ENCODE measurements at places on chromosomes 5 and 9.

GRCh38 chr5:81749561-81750307 lies 1.2 kb downstream of the SSBP2 start:
- no peak for DNase-seq

DNA sequence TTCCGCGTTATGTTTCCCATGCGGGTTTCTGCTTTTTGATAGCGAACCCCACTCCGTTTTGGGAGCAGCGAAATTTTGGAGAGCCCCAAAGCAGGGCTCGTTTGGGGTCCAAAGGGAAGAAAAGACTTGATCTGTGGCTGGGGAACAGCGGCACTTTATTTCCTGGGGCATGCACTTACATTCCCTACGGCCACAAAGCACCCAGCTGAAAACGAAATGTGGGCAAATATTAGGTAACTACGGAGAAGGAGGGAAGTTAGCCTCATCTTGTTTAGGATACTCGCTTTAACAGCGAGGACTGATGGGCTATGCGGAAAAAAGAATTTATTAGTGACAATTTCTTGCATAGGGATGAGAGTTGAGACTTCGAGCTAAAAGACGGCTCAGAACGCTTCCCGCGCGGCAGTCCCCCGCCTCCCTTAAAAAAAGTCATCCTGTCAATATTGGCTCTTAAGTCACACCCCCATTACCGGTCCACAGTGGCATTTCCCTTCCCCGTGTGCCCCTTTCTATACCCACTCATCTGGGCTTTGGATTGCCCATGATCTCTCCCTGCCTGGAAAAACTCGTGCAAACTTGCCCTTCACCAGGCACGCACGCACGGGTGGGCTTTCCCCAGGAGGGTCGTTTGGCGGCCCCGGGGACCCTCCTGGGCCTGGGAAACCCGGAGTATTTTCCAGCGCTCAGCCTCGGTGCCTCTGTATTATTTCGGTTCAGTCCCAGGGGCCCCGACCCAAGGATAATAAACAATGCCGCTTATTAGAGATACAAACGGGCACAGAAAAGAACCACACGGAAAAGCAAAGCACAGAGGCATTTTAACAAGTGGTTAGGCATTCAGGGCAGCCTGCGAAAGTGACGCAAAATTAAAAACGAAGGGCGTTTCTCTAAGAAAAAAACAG lies 35.8 kb upstream of the NFIB start:
- no peak for DNase-seq

- peak; percentile 50 for DNase-seq
Measured at GRCh38 chr9:85178474-85178873, 508.9 kb downstream of the NTRK2 start.

DNA sequence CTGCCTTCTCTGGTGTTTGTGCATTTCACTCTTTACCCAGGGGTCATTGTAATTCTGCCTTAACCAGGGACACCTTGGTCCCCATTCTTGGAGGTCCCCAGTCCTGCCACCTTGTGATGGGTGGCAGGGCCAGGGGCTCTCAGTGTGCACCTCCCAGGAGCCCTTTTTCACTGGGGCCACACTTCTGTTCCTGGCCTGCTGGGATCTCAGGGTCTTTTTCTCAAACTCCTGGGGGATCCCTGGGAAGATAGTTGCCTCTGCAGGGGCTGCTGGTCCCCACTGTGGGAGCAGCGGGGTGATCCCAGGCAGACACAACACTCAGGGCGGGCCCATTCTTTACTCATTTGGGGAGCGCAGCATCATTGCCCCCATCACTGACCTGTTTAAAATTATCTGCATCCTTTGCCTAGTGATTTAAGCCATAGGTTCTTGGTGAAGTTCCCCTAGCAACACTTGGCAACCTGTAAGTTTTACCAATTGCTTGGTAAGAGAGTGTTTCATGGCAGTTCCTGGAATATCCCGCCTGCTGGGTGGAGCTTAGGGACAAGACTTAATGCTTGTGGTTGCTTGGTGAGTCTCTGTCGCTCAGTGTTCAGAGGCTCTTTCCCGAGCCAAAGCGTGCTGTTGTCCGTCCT lies 15.7 kb downstream of the PHF2 start:
- DNase-seq, result no peak

- no peak for DNase-seq
Measured at GRCh38 chr9:90958328-90958727, 156.7 kb downstream of the SYK start.

DNA sequence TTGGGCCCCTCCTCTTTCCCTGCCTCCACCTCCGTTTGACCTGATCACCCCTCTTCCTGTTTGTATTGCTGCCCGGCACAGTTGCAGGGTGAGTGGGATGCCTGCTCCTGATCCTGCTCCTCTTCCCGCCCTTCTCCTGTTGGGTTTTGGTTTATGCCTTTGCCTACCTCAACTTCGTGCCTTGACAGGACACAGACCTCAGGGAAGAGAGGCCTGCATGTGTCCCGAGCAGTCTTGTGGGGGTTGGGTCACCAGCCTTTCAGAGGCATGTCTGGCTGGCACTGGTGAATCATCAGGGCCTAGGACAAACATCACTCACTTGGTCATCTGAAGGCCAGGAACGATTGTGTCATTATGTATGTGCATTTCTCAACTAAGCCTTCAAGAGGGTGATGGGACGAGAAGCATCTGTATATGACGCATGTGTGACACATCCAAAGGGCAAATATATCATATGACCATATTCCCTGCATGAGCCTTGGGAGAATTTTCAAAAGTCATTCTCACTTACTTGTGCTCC lies 56.9 kb downstream of the NPR3 start:
- no peak for DNase-seq

GRCh38 chr5:905139-905642 lies 12.5 kb downstream of the TRIP13 start:
- DNase-seq, result no peak

DNA sequence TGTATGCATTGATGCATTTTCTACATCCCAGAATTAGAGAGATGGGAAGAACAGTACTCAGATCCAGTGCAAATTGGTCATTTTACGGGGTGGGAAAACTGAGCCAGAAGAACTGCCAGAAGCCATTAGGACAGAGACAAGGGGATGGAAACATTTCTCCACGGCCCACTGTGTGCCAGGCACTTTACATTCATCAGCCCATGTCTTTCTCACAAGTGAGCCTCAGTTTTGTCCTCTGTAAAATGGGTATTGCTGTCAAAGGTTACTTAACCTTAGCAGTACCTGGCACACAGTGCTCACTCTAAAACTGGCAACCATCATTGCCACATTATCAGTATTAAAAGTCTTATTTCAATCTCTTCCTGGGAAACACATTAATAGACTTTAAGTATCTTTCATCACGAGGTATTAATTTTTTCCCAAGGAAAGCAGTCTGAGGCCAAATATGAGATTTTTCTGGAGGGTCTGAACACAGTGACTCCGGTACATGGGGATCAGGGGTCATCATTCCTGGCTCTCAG lies 5.2 kb downstream of the DUSP1 start:
- no peak for DNase-seq

- DNase-seq, result no peak
Measured at GRCh38 chr9:32393911-32394310, 9.5 kb downstream of the ACO1 start.

DNA sequence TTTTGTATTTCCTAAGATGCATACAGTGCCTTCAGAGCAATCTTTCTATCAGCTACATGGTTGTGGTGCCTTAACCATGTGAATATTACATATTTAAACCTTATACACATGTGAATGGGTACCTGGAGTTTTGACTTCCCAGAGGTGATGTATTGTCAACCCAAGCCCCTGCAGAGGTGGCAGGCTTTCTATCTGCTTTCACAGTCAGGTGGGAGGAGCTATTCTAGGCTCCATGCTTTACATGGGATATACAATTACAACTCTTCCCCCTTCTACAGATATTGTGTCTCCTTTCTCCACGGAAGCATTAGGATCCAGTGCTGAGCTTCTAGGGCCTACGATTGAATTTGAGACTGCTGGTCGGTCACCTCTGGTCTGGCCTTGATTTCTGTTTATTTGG lies 89.8 kb upstream of the TUT7 start:
- no peak for DNase-seq

DNA sequence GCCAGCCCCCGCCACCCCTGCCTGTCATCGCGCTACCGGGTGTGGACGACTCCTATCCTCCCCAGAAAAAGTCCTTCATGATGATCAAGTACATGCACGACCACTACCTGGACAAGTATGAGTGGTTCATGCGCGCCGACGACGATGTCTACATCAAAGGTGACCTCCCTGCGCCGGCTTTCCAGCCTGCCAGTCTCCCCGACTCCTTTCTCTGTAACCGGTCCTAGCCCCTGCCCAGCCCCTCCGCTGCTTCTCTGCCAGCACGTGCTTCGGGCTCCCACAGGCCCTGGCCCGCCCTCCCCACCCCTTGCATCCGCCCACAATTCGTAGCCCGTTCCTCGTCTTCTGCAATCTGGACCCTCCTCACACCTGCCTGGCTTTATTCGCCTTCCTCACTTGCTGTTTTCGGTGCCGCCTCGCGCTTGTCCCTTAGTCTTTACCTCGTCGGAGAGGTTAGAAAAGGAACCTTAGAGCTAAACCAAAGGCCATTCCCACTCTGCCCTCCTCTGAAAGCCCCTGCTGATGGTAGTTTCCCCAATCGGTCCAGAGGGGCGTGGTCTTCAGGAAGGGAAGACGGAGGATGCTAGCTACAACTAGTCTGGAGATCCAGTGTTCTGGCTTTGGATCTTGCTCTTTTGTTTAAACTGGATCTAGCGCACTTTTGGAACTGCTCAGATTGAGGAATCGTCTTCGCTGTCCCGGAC lies 1.4 kb downstream of the CHSY3 start:
- DNase-seq, result no peak

DNA sequence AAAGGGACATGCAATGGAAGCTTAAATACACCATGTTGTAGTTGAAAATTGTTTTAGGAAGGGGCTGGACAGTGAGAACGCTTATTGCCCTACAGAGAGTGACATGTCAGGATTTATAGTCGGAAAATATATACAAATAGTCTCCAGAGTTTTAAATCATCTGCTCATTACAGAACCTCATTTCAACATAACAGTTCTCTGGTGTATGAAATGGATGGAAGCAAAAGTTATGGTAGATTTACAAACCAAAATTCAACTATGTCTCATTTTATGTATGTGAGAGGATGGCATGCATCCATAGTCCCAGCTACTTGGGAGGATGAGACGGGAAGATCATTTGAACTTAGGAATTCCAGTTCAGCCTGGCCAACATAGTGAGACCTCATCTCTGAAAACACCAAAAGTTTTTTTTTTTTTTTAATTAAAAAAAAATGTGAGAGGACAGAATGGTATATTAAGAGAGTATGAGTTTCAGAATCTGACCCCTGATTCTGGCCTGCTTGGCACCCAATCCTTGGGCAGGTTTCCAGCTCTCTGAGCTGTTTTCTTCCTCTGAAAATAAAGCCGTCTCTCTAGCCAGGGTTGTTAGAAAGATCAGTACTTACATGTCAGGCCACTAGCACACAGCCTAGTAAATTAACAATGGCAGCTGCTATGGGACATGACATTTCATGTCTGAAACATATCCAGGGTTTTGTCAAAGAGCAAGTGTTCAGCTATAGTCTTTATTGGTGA lies 40.1 kb downstream of the IQGAP2 start:
- DNase-seq, result peak; percentile 18

- DNase-seq, result no peak
Measured at GRCh38 chr5:122314036-122314435, 2.0 kb downstream of the SNCAIP start.

- no peak for DNase-seq
Measured at GRCh38 chr5:72604798-72605154, 97.6 kb upstream of the ZNF366 start.

- DNase-seq, result no peak
Measured at GRCh38 chr5:35884773-35885172, 28.1 kb downstream of the IL7R start.

DNA sequence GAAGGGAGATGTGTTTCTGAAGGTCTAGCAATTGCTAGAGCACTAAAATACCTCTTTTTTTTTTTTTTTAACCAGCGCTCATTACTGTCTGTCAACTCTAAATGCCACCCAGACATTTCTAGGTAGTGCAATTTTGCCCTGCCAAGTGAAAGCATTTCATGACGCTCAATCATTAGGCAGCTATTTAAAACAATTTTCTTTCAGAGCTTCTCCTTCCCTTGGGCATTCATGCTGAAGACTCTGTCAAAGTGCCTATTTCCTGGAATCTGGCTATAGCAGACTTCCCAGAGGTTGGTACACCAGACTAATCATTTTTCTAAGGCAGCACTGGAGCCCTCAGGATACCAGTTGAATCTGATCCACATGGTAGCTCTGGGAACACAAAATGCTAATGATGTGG lies 97.0 kb upstream of the ANKRD55 start:
- DNase-seq, result no peak

DNA sequence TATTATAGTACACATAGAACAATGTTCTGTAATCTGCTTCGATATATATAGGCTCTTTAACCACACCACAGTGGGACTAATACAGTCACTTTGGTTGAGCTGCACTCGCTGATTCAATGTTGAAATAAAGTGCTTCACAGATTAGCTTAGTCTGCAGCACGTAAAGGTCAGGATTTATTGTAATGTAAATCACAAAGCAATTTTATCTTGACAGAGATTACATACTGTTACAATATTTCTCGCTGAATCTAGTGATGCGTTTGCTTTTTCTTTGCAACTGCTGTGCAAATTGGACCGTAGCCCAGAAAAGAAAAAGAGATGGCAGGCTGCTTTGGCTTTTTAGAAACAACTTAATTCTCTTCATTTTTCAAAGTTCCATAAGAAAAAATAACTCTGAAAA lies 52.9 kb downstream of the CETN3 start:
- DNase-seq, result no peak

- no peak for DNase-seq
Measured at GRCh38 chr5:50846261-50846660, 179.8 kb downstream of the PARP8 start.

Data from foreskin melanocyte (primary cell).